ENCODE measurements at places on chromosomes 1 and 21. TPM values are rescaled to one million over a fixed set of nuclear protein-coding genes. Genes with fewer than 3 reads are reported as not detected.

The SLC45A1 gene
- 2.5 TPM for polyA plus RNA-seq

The LCE1D gene
- not detected for polyA plus RNA-seq

The UBXN11 gene
- polyA plus RNA-seq, result 30.6 TPM

The ARHGAP29 gene
- polyA plus RNA-seq, result 20.1 TPM

The LCA5L gene
- polyA plus RNA-seq, result 0.74 TPM

The TINAGL1 gene
- polyA plus RNA-seq, result not detected

The NPHP4 gene
- 4.6 TPM for polyA plus RNA-seq

The SYT6 gene
- polyA plus RNA-seq, result not detected

The TNFRSF8 gene
- 0.07 TPM for polyA plus RNA-seq

The ATAD3B gene
- 47.6 TPM for polyA plus RNA-seq

The CFHR5 gene
- not detected for polyA plus RNA-seq

The ZNF697 gene
- polyA plus RNA-seq, result 3.4 TPM

The ZNF672 gene
- polyA plus RNA-seq, result 16.0 TPM

The USH2A gene
- polyA plus RNA-seq, result not detected

The RHD gene
- polyA plus RNA-seq, result not detected

The IL10RB gene
- polyA plus RNA-seq, result 20.1 TPM

- no peaks in the 10 kb centered on the region for H3K27me3 ChIP-seq
- no peaks in the 10 kb centered on the region for H3K4me1 ChIP-seq
- DNase-seq, result no peak
- H3K27ac ChIP-seq, result no peak overlapping the region
- H3K4me3 ChIP-seq, result no peak overlapping the region
- H3K36me3 ChIP-seq, result peaks cover 45% of the 10 kb centered on the region
Observed at GRCh38 chr1:40762144-40762923, 21.3 kb upstream of the KCNQ4 start.

GRCh38 chr1:201408176-201408833 lies 9.2 kb upstream of the LAD1 start:
- no peaks in the 10 kb centered on the region for H3K4me1 ChIP-seq
- no peak overlapping the region for H3K27ac ChIP-seq
- DNase-seq, result peak; percentile 91
- H3K36me3 ChIP-seq, result no peaks in the 10 kb centered on the region
- no peak overlapping the region for H3K4me3 ChIP-seq

GRCh38 chr1:117820096-117820495 lies 109.3 kb downstream of the GDAP2 start:
- no peaks in the 10 kb centered on the region for H3K36me3 ChIP-seq
- peaks cover 17% of the 10 kb centered on the region for H3K4me1 ChIP-seq
- no peak overlapping the region for H3K4me3 ChIP-seq
- H3K27me3 ChIP-seq, result no peaks in the 10 kb centered on the region

GRCh38 chr1:1948783-1949182 lies 29.7 kb upstream of the TMEM52 start:
- no peaks in the 10 kb centered on the region for H3K27me3 ChIP-seq
- no peak overlapping the region for H3K4me3 ChIP-seq
- no peaks in the 10 kb centered on the region for H3K36me3 ChIP-seq
- DNase-seq, result no peak

DNA sequence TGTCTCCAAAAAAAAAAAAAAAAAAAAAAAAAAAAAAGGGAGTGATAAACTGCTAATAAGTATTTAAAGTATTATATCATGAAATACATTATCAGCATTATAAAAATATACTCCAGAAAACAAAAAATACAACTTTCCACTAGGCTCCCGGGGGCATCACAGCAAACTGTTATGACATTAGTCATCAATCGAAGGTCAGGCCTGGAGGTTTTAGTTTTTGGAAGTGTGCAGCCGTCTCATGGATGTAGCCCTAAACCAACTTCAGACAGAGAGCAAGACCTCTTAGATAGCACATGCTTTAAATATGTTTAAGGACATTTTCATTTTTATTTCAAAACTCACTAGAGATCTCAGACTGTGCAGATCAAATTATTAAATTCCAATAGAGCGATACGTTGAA lies 106.3 kb downstream of the RERE start:
- H3K27ac ChIP-seq, result peak overlapping the region; percentile 37
- H3K4me3 ChIP-seq, result no peak overlapping the region
- peaks cover 39% of the 10 kb centered on the region for H3K4me1 ChIP-seq
- no peaks in the 10 kb centered on the region for H3K36me3 ChIP-seq
- no peak for DNase-seq

DNA sequence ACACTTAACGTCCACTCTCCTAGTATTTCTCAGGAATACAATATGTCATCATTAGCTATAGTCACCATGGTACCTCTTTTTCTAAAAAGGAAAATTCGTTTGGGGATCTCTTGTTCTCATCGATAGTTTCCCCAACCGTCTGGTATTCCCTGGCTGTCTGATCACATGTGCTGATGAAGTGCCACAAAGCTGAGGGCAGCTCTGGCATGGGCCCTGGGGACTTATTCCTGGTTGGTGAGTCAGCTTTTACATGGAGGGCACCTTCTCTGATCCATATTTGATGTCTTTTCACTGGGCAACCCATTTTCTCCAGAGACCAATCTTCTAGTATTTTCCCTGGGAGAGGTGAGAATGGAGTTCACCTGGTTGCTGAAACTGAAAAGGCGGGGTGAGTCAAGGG lies 39.5 kb downstream of the CHD1L start:
- no peaks in the 10 kb centered on the region for H3K27me3 ChIP-seq
- H3K36me3 ChIP-seq, result peaks cover 54% of the 10 kb centered on the region
- no peak overlapping the region for H3K27ac ChIP-seq
- no peaks in the 10 kb centered on the region for H3K4me1 ChIP-seq

GRCh38 chr1:87058343-87058649 lies 143.9 kb downstream of the HS2ST1 start:
- no peak overlapping the region for H3K27ac ChIP-seq
- H3K27me3 ChIP-seq, result no peaks in the 10 kb centered on the region
- H3K36me3 ChIP-seq, result no peaks in the 10 kb centered on the region
- no peak overlapping the region for H3K4me3 ChIP-seq

- peak overlapping the region; percentile 100 for H3K27ac ChIP-seq
- H3K27me3 ChIP-seq, result no peaks in the 10 kb centered on the region
- H3K4me3 ChIP-seq, result peak overlapping the region; percentile 77
- DNase-seq, result peak; percentile 79
- peaks cover 4% of the 10 kb centered on the region for H3K4me1 ChIP-seq
- no peaks in the 10 kb centered on the region for H3K36me3 ChIP-seq
Observed at GRCh38 chr1:15152318-15153183, 996 bp upstream of the TMEM51 start.

DNA sequence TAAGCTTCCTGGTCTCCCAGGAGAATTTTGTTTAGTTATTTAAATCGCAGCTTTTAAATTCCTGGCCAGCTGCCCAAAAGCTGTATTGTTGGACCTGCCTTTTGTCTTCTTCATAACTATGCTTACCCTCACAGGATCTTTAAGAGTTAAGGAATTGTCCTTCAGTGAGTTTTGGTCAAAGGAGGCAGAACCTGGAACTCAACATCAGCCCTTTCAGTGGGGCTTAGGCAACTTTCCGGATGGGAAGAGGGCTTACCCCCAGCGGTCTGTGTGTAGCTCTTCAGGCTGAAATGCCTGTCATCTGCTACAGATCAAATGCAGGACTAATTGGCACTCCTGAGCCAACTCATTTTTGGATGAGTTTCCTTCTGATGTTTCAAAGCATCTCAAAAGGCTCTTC lies 402.6 kb downstream of the SIPA1L2 start:
- no peak for DNase-seq
- H3K4me1 ChIP-seq, result peaks cover 22% of the 10 kb centered on the region
- no peaks in the 10 kb centered on the region for H3K27me3 ChIP-seq
- no peak overlapping the region for H3K4me3 ChIP-seq
- no peak overlapping the region for H3K27ac ChIP-seq

DNA sequence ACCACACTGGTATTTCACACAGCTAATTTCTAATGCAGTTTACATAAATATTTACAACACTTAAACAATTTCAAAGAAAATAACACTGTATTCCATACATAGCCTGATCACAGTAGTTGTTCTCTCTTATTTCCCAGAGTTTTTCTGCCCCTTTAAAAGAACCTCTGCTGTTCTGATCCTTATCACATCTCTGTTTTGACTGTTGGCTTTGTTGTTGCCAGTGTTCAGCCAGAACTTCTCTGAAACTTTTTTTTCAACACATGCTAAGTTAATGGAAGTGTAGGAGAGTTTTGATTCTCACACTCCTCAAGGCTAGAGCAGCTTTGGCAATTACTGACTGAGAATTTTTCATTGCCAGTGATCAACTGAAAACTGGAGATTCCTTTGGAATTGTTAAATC lies 11.1 kb downstream of the SELE start:
- H3K4me3 ChIP-seq, result no peak overlapping the region
- H3K36me3 ChIP-seq, result no peaks in the 10 kb centered on the region
- H3K4me1 ChIP-seq, result no peaks in the 10 kb centered on the region
- no peak overlapping the region for H3K27ac ChIP-seq
- H3K27me3 ChIP-seq, result no peaks in the 10 kb centered on the region

- no peaks in the 10 kb centered on the region for H3K27me3 ChIP-seq
- peaks cover 5% of the 10 kb centered on the region for H3K4me1 ChIP-seq
- H3K4me3 ChIP-seq, result no peak overlapping the region
- no peak overlapping the region for H3K27ac ChIP-seq
- no peak for DNase-seq
- H3K36me3 ChIP-seq, result no peaks in the 10 kb centered on the region
Observed at GRCh38 chr21:32468681-32469111, 56.2 kb downstream of the EVA1C start.

DNA sequence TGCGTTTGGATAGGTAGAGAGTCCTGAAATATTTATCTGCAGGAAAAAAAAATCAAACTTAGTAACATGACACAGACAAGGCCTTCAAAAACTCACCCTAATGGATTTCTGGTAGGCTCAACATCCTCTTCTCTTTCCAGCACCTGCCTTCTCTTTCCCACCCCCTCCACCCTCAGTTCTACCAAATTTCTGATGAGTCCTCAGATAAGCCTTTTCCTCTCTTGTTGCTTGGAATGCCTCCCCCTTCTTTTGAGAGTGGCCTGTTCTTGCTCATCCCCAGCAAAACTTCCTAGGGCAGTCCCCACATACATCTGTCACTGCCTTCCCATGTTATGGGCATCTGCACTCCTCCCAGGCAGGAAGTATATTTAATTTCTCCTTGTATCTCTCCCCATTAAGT lies 7.6 kb upstream of the LBR start:
- no peaks in the 10 kb centered on the region for H3K36me3 ChIP-seq
- H3K4me3 ChIP-seq, result no peak overlapping the region
- no peaks in the 10 kb centered on the region for H3K27me3 ChIP-seq
- no peak overlapping the region for H3K27ac ChIP-seq
- H3K4me1 ChIP-seq, result peaks cover 7% of the 10 kb centered on the region
- no peak for DNase-seq

GRCh38 chr21:43315244-43316137 lies 111.4 kb downstream of the SIK1 start:
- H3K4me1 ChIP-seq, result no peaks in the 10 kb centered on the region
- DNase-seq, result no peak
- H3K4me3 ChIP-seq, result no peak overlapping the region
- no peaks in the 10 kb centered on the region for H3K27me3 ChIP-seq
- H3K27ac ChIP-seq, result no peak overlapping the region
- no peaks in the 10 kb centered on the region for H3K36me3 ChIP-seq

DNA sequence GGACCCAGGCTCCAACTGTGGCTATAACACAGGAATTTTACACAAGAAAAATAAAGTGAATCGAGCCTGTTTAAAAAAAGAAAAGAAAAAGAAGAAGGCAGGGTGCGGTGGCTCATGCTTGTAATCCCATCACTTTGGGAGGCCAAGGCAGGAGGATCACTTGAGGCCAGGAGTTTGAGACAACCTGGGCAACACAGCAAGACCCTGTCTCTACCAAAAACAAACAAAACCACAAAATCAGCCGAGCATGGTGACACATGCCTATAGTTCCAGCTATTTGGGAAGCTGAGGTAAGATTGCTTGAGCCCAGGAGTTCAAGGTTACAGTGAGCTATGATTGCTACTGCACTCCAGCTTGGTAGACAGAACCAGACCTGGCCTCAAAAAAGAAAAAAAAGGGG lies 17.7 kb downstream of the MTF1 start:
- H3K27me3 ChIP-seq, result no peaks in the 10 kb centered on the region
- H3K4me3 ChIP-seq, result no peak overlapping the region
- H3K4me1 ChIP-seq, result no peaks in the 10 kb centered on the region
- no peak for DNase-seq

GRCh38 chr1:55718758-55719671 lies 503.9 kb upstream of the USP24 start:
- no peak for DNase-seq
- H3K36me3 ChIP-seq, result no peaks in the 10 kb centered on the region
- H3K27me3 ChIP-seq, result no peaks in the 10 kb centered on the region
- H3K4me3 ChIP-seq, result no peak overlapping the region

- no peak within 1 kb of the TSS for H3K27ac ChIP-seq
- no peaks in the 10 kb centered on the region for H3K27me3 ChIP-seq
- no peak within 1 kb of the TSS for H3K4me3 ChIP-seq
- no peaks in the 10 kb centered on the region for H3K36me3 ChIP-seq
Observed at GRCh38 chr1:11046625-11047365, at the start of gene MASP2. TSS of gene MASP2 (minus strand) at chr1:11047239. CDS start at chr1:11047207, 32 bp downstream.

- H3K4me3 ChIP-seq, result no peak overlapping the region
- peaks cover 11% of the 10 kb centered on the region for H3K4me1 ChIP-seq
- H3K36me3 ChIP-seq, result no peaks in the 10 kb centered on the region
- peak overlapping the region; percentile 81 for H3K27ac ChIP-seq
Observed at GRCh38 chr21:16572032-16572431, 842.2 kb downstream of the USP25 start.

- peaks cover 8% of the 10 kb centered on the region for H3K36me3 ChIP-seq
- no peaks in the 10 kb centered on the region for H3K4me1 ChIP-seq
- H3K27me3 ChIP-seq, result no peaks in the 10 kb centered on the region
- DNase-seq, result peak; percentile 48
Observed at GRCh38 chr1:174998569-174999215, 1.1 kb upstream of the CACYBP start.

DNA sequence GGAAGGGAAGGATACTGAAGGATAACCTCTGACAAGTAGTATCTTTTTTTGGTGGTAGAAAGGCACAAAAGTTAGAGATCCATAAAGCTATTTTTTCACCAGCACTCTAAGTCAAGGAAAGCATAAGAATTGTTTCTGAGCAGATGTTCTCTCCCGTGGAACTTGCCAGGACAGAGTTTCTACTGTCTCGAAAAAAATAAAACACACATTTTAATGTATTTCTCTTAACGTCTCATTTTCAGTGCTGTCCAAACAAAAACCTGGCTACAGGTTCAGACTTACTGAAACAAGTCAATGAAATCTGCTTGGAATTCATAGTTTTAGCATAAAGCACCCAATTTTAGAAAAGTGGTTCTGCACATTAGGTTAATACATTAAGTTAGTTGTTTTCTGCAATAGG lies 338.3 kb downstream of the LTN1 start:
- no peaks in the 10 kb centered on the region for H3K36me3 ChIP-seq
- H3K4me1 ChIP-seq, result no peaks in the 10 kb centered on the region
- no peak overlapping the region for H3K27ac ChIP-seq
- DNase-seq, result no peak
- H3K27me3 ChIP-seq, result no peaks in the 10 kb centered on the region
- H3K4me3 ChIP-seq, result no peak overlapping the region

GRCh38 chr1:47415728-47416318 lies at the start of gene FOXE3:
TSS of gene FOXE3 (plus strand) at chr1:47416285. CDS start at chr1:47416316, 31 bp downstream.
- no peak within 1 kb of the TSS for H3K27ac ChIP-seq
- no peaks in the 10 kb centered on the region for H3K36me3 ChIP-seq
- DNase-seq, result peak; percentile 30
- no peaks in the 10 kb centered on the region for H3K4me1 ChIP-seq
- H3K27me3 ChIP-seq, result peaks cover 49% of the 10 kb centered on the region

GRCh38 chr21:27244352-27244751 lies 277.5 kb upstream of the ADAMTS5 start:
- no peak for DNase-seq
- no peaks in the 10 kb centered on the region for H3K4me1 ChIP-seq
- H3K4me3 ChIP-seq, result no peak overlapping the region
